ENCODE measurements at places on chromosomes 6 and 20.

DNA sequence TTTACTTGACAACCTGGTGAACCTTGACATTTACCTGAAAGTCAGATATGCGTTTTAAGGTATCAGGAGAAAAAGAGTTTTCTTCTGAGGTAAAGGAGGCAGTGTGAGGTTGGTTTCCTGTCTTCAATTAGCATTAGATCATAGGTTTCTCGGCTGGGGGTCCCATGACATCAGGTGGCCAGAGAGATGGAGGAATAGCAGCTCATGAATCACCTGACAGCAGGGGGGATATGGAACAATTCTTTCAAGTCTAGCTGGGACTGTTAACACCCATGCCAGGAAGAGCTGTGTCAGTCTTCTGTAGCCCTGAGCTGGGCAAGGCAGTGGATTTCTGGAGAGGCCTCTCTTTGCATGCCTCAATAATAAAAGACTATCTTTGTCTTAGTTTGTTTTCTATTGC lies 108.0 kb upstream of the TMEM170B start:
- DNase-seq: no peak

DNA sequence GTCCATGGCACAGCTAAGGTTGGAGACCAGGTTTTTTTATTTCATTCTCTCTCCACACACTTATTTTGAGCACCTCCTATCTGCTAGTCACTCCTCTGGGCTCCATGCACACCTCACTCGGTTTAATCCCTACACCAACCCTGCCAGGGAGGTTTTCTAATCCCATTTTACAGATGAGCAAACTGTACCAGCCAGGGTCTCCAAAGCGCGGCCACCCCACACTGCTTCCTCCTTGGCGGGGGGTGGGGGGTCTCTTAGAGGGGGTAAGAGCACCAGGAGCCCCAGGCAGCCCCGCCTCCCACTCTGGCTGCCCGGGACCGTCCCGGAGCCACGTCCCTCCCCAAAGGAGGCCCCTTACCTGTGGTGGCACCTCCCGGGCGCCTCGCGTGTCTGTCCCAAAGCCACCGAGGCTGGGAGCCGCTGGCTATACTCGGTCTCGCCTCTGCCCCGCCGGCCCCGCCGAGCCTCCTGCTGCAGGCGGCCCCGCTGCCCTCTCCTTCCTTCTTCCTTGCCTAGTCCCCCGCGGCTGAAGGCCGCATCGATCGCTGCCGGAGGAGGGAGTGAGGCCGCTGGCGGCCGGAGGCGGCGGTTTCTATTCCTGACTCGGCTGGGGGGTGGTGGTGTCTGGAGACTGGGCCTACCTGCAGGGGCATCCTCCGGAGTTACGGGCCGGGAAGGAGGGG lies at the start of gene KCNS1:
Gene KCNS1 (minus strand): TSS at position 565 of the 683 bp plus-strand sequence. CDS start 1,891 bp downstream, outside the sequence.
- no peak for DNase-seq

DNA sequence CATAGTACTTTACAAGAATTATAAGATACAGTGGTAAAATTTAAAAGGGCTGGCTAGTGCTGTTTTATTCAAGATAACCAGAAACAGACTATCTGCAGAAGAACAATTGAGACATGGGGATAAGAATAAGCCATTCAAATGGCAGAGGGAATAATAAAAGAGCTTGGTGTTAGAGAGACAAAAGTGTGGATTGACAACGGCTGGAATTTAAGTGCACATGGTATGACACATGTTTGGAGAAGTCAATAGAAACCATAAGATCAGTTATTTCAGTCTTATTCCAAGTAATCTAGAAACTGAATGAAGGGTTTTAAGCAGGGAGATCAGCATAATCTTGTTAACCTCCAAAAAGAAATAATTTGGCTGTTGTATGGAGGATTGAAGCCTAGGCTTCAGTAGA lies 1205.5 kb upstream of the CITED2 start:
- no peak for DNase-seq

GRCh38 chr6:131782764-131783163 lies 25.1 kb upstream of the ENPP1 start:
- DNase-seq: no peak

DNA sequence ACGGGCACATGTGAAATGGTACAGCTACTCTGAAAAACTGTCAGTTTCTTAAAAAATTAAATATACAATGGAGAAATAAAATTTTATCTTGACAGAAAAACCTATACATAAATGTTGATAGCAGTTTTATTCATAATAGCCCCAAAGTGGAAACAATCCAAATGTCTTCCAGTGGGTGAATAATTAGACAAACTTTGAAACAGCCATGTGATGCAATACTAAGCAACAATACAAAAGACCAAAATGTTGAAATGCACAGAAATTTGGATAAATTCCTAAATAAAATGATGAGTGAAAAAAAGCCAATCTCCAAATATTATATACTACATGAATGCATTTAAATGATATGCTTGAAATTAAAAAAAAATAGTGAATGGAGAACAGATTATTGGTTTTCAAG lies 523.1 kb downstream of the HTR1B start:
- no peak for DNase-seq

DNA sequence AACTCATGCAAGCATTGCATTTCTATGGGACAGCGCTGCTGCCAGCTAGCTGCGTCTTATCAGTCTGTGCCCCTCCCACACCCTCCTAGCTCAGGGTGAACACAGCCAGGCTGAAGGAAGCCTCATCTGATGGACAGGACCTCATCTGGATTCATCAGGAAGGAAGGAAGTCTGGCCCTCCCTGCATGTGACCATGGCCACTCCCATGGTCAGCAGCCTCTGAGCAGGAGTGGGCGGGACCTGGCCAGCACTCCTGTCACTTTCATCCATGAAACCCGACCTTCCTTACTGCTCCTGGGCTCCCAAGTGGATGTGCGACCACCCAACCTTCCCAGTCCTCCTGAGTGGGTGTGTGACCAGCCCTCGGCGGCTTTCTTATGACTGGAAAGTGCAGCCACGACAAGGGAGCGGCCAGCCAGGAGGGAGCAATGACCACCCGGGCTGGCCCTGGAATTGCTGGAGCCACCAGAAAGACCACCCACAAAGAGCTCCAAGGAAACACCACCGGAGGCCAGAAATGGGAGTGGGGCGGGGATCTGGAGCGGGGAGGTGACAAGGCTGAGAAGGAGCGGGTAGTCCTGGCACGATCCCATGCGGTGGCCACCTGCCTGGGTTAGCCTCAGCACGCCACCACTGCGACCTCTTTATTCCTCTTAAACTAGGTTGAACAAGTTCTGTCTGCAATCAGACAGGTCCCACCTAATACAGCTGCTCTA lies 241.2 kb downstream of the TTLL2 start:
- DNase-seq: no peak
